ENCODE measurements at places on chromosomes 12 and 14.

DNA sequence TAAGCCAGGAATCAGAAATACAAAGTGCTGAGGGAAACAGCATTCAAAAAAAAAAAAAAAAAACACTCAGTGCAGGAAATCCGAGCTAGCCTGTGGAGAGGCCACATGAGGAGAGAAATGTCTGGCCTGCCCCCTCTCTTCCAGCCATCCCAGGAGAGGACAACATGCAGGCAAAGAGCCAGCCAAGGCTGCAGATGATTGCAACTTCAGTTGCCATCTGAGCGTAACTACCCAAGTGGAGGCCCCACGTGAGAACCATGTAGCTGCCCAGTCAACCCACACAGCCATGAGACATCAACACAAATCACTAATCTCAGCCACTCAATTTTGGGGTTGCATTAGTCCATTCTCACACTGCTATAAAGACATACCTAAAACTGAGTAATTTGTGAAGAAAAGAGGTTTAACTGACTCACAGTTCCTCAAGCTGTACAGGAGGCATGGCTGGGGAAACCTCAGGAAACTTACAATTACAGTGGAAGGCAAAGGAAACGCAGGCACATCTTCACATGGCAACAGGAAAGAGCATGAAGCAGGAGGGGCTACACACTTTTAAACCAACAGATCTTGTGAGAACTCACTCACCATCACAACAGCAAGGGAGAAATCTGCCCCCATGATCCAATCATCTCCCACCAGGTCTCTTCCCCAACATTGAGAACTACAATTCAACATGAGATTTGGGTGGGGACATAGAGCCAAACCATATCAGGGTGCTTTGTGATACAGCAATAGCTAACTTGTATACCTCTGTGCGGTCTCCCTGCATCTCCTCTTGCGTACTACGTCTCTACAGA is 161.1 kb downstream of the PIWIL1 start:
- no peak for DNase-seq

GRCh38 chr14:36583893-36584811 is 1.7 kb upstream of the NKX2-8 start:
- no peak for DNase-seq

GRCh38 chr12:57107456-57108155 is 3.6 kb downstream of the STAT6 start:
- no peak for DNase-seq

DNA sequence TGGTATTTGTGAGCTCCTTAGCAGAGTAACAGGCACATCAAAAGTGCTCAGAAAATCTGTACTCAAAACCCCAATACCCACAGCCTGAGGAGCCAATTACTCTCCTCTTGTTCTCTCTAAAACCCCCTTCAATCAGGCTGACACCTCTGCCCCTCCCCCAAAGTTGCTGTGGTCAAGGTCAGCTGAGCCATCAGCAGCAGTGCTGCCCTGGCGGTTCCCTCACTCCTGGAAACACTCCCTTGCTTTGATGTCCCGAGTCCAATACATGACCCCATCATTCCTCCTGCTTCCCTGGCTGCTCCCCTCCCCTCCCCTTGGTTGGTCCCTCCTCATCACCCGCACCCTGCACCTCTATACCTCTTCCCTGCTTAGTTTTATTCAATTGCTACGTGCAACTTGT is 57.2 kb upstream of the C14orf132 start:
- no peak for DNase-seq

DNA sequence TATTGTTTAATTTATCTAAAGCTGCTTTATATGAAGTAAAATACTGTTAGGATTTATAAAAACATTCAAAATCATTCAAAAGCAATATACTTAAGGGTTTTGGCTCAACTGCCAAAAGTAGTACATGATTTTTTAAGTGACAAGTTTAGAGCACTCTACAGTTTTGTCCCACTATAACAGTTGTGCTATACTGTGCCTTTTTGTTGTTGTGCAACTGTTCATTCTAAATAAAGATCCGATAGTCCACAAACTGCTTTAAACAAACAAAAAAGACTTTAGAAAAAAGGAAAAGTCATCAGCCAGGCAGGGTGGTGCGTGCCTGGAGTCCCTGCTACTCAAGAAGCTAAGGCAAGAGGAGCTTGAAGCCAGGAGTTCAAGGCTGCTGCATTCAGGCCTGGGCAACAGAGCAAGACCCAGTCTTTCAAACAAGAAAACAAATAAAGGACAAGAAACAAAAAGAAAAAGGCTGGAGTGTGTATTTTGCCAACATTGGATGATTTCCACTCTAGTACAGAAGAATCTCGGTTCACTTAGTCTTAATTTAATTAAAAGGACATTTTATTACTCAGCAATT is 7.3 kb downstream of the C2CD5 start:
- DNase-seq: no peak
